H1 (cell line): ENCODE measurements at places on chromosomes 2 and 18. TPM values are rescaled to one million over a fixed set of nuclear protein-coding genes. Genes with fewer than 3 reads are reported as not detected.

- no peaks in the 10 kb centered on the region for H3K36me3 ChIP-seq
- no peak overlapping the region for H3K27ac ChIP-seq
- peak; percentile 5 for DNase-seq
- peak overlapping the region; percentile 24; the same call in 1 of the 2 replicates for H3K4me3 ChIP-seq
- H3K27me3 ChIP-seq: no peaks in the 10 kb centered on the region
These were observed 99.8 kb downstream of the PDE11A start for GRCh38 chr2:177972782-177973181.

GRCh38 chr2:43375746-43376522 lies 149.5 kb upstream of the ZFP36L2 start:
- no peaks in the 10 kb centered on the region for H3K27me3 ChIP-seq
- no peak overlapping the region for H3K27ac ChIP-seq
- no peak for DNase-seq
- H3K4me3 ChIP-seq: no peak overlapping the region
- H3K36me3 ChIP-seq: no peaks in the 10 kb centered on the region

DNA sequence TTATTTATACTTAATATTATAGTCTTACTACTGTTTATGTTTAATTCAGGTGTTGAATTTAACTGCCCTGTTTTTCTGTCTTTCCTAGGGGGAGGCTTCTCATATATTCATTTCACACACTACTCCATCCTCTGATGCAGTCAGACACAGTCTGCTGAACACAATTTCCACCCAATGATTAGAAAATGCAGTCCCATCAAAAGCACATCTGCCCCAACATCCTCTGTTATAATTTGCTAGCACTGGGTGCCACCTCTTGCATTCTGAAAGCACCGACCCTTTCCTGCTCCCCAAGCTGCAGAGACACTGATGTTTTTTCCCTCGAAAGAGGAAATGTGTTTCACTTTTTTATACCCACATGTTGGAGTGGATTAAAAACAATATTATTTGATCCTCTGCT lies 474.7 kb downstream of the PID1 start:
- H3K27me3 ChIP-seq: no peaks in the 10 kb centered on the region
- no peak overlapping the region for H3K27ac ChIP-seq
- no peaks in the 10 kb centered on the region for H3K4me1 ChIP-seq
- H3K4me3 ChIP-seq: no peak overlapping the region
- DNase-seq: no peak

DNA sequence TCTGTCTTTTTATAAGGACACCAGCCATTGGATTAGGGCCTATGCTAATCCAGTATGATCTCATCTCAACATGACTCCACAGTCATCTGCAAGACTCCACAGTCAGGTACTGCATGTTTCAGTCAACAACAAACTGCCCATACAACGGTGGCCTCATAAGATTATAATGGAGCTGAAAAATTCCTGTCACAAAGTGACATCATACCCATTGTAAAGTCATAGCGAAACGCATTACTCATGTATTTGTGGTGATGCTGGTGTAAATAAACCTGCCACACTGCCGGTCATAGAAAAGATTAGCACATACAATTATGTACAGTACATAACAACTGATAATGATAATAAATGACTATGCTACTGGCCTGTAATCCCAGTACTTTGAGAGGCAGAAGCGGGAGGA lies 102.2 kb downstream of the TEX51 start:
- DNase-seq: no peak
- H3K4me1 ChIP-seq: peaks cover 2% of the 10 kb centered on the region; the same call in 1 of the 2 replicates
- H3K27ac ChIP-seq: no peak overlapping the region
- no peaks in the 10 kb centered on the region for H3K27me3 ChIP-seq
- no peaks in the 10 kb centered on the region for H3K36me3 ChIP-seq

DYSF gene
- total RNA-seq: 7.1 and 8.5 TPM in 2 replicates

DNA sequence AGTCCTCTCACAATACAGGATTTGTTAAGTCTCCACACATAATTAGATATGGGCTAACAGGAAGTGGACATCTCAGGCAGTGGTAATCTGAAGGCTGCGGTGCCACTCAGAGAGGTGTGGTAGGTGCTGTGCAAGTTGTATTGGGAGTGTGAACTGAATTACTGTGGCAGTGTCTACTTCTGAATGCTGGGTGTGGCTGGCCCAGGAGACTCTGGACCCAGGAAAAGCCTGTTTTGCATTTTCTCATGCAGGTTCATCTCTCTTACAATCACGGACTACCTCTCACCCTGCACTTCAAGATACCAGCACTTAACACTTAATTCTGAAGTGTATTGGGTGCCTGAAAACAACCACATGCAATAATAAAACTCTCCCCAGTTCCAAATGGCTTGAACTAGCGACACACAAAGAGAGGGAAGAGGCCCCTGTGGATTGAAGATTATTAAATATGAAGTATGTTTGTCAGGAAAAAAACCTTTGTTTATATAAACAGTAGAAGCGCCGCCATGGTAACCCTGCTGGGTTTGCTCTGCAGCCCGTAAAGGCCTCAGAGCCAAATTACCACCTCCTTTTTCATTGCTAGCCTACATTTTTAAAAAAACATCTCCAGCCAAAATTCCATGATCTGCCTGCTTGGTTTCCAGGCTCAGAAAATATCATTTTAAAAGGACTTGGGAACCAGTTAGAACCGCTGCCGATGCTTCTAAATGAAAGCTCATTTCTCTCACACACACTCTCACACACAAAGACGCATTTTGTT lies 77.5 kb downstream of the GFPT1 start:
- H3K27me3 ChIP-seq: no peaks in the 10 kb centered on the region
- DNase-seq: no peak
- peaks cover 13% of the 10 kb centered on the region for H3K4me1 ChIP-seq
- H3K36me3 ChIP-seq: no peaks in the 10 kb centered on the region
- H3K27ac ChIP-seq: peak overlapping the region; percentile 26
- no peak overlapping the region for H3K4me3 ChIP-seq

DNA sequence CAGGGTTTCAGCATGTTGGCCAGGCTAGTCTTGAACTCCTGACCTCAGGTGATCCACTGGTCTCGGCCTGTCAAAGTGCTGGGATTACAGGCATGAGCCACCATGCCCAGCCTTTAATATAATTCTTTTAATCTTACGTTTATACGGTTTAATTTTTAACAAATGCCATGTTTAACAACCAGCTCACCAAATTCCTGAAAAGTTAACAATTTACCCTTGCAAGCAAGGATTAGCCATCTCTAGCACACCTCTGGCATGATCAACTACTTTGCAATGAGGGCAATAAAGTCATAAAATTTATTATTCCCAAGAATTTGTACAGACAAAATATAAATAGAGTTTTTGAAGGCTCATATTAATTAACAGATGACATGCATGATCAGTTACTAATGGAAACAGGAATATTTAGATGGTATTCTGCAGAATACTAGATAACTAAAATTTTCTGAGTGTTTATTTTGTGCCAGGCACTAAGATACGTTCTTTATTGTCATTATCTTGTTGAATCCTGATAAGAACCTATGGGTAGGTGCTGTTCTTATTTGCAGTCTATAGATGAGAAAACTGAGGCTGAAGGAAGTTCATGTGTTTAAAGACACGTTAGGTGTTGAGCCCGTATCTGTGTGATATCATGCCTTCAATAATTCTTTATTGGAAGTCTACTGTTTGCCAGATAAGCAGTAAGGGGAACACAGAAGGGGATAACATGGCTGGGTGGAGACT lies 190.1 kb downstream of the CDCA7 start:
- H3K27ac ChIP-seq: no peak overlapping the region
- DNase-seq: no peak
- H3K4me1 ChIP-seq: no peaks in the 10 kb centered on the region

PLEK gene
- not detected in 2 replicates for total RNA-seq

GRCh38 chr2:78977661-78978145 lies 47.8 kb upstream of the REG3G start:
- no peaks in the 10 kb centered on the region for H3K27me3 ChIP-seq
- peaks cover 8% of the 10 kb centered on the region; the same call in 1 of the 2 replicates for H3K4me1 ChIP-seq
- H3K4me3 ChIP-seq: no peak overlapping the region
- H3K27ac ChIP-seq: no peak overlapping the region

NFE2L2 gene
- 32.3 and 33.2 TPM in 2 replicates for total RNA-seq

- H3K27me3 ChIP-seq: peaks cover 16% of the 10 kb centered on the region
- no peaks in the 10 kb centered on the region for H3K36me3 ChIP-seq
- H3K4me3 ChIP-seq: no peak overlapping the region
- H3K27ac ChIP-seq: no peak overlapping the region
- no peak for DNase-seq
These were observed 102.6 kb upstream of the LPIN2 start for GRCh38 chr18:3115447-3116030.

GRCh38 chr2:80363330-80363729 lies 58.8 kb upstream of the LRRTM1 start:
- H3K36me3 ChIP-seq: no peaks in the 10 kb centered on the region
- H3K27me3 ChIP-seq: peaks cover 4% of the 10 kb centered on the region; the same call in 1 of the 2 replicates
- no peak overlapping the region for H3K4me3 ChIP-seq
- DNase-seq: no peak

SERPINB10 gene
- not detected in 2 replicates for total RNA-seq

DCDC2C gene
- not detected in 2 replicates for total RNA-seq

DNA sequence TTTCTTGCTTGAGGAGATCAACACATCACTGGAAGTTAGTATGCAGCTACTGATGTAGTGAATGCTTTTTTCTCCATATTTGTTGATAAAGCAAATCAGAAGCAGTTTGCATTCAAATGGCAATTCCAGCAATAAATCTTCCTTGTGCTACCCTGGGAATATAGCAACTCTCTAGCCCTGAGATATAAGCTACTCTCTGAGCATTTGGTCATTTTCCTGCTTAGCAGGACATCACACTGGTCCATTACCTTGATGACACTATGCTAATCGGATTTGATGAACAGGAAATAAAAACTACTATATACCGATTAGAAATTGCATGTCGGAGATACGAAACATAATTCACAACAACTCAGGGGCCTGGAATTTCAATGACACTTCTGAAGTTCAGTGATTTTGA lies 152.7 kb downstream of the CBLN2 start:
- no peak for DNase-seq
- H3K36me3 ChIP-seq: no peaks in the 10 kb centered on the region; the same call in 1 of the 2 replicates
- no peak overlapping the region for H3K4me3 ChIP-seq
- no peak overlapping the region for H3K27ac ChIP-seq

- H3K27ac ChIP-seq: no peak overlapping the region
- H3K4me3 ChIP-seq: no peak overlapping the region
- H3K27me3 ChIP-seq: no peaks in the 10 kb centered on the region
- no peaks in the 10 kb centered on the region for H3K36me3 ChIP-seq
- no peaks in the 10 kb centered on the region for H3K4me1 ChIP-seq
These were observed 15.5 kb downstream of the MAP3K20 start for GRCh38 chr2:173090973-173091660.

DNA sequence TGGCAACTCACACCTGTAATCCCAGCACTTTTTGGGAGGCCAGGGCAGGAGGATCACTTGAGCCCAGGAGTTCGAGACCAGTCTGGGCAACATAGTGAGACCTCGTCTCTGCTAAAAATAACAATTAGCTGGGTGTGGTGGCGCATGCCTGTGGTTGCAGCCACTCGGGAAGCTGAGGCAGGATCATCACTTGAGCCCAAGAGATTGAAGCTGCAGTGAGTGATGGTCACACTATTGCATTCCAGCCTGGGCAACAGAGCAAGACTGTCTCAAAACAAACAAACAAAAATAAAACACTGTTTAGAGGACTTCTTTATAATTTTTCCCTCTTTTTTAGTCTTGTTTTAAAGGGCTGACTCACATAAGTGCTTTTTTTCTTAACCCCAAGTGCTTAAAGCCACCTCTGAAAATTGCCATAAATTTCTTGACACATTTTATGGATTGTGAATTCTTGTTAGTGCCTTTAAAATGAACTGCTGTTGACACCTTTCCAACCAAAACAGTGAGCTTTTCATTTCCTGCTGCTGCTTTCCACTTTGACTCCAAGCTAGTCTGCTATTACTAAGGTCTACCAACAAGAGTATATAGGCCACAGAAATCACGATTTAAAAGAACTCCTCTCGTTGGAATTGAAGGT lies 41.7 kb downstream of the CYP20A1 start:
- no peak overlapping the region for H3K4me3 ChIP-seq
- peaks cover 40% of the 10 kb centered on the region for H3K36me3 ChIP-seq
- DNase-seq: no peak
- H3K4me1 ChIP-seq: no peaks in the 10 kb centered on the region
- no peaks in the 10 kb centered on the region for H3K27me3 ChIP-seq
- no peak overlapping the region for H3K27ac ChIP-seq

- H3K4me1 ChIP-seq: peaks cover 2% of the 10 kb centered on the region; the same call in 1 of the 2 replicates
- peaks cover 20% of the 10 kb centered on the region for H3K36me3 ChIP-seq
- H3K4me3 ChIP-seq: peak overlapping the region; percentile 100
- peak; percentile 56 for DNase-seq
- peak overlapping the region; percentile 100 for H3K27ac ChIP-seq
- no peaks in the 10 kb centered on the region for H3K27me3 ChIP-seq
These were observed 1.1 kb upstream of the MAT2A start for GRCh38 chr2:85537600-85538506.

- no peaks in the 10 kb centered on the region for H3K27me3 ChIP-seq
- DNase-seq: no peak
- H3K27ac ChIP-seq: no peak overlapping the region
- H3K4me3 ChIP-seq: no peak overlapping the region
- H3K36me3 ChIP-seq: no peaks in the 10 kb centered on the region
These were observed 137.5 kb downstream of the SH3RF3 start for GRCh38 chr2:109266496-109266895.

DNA sequence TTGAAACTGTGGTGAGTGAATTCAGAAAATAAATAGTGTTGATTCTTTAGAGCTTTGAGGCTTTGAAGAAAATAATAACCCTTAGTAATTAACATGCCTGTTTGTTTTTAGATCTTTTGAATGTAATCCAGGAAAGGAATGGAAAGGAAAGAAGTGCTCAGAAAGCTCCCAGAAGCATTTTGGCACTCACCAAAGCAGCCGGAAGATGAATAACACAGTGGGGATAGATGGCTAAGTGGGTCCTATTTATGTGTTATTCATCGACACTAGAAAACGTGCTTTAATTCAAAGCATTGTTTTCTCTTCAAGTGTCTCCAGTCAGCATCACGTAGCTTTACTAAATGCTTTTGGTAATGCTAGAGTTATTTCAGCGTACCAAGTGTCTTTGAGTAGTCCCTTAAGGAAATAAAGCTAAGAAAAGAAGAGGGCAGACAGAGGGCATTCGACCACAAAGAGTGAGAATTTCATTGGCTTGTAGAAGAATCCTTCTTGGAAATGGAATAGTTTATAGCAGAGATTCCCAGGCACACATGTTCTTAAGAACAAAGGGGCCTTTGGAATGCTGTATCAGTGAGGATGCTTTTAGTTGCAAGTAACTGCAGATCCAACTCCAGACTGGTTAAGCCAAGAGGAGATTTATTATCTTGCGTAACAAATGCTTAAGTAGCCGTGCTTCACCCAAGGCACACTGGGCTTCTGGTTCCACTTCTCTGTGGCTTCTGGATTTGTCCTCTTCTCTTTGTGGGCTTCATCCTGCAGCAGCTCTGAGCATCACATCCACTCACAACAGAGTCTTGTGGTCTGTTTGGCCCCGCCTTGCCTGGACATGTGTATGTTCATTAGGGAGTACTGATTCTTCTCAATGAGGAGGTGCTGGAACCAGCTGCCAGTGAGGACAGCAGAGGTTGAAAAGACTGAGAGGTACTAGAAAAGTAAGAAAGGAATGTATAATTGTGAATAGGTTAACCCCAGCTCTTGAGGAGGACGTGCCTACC lies 63.6 kb upstream of the LTBP1 start:
- peaks cover 4% of the 10 kb centered on the region; the same call in 1 of the 2 replicates for H3K36me3 ChIP-seq
- H3K27ac ChIP-seq: no peak overlapping the region
- no peak overlapping the region for H3K4me3 ChIP-seq

GRCh38 chr2:83233781-83234180 lies 1225.3 kb downstream of the SUCLG1 start:
- H3K27me3 ChIP-seq: no peaks in the 10 kb centered on the region
- H3K27ac ChIP-seq: no peak overlapping the region
- no peak for DNase-seq
- no peak overlapping the region for H3K4me3 ChIP-seq
- H3K36me3 ChIP-seq: no peaks in the 10 kb centered on the region

C2orf81 gene
- total RNA-seq: 3.3 and 3.8 TPM in 2 replicates
